COR-L47 (cell line): ENCODE measurements at places on chromosomes 3 and 15.

GRCh38 chr3:131549340-131549739 lies 46.6 kb upstream of the MRPL3 start:
- no peak for DNase-seq

DNA sequence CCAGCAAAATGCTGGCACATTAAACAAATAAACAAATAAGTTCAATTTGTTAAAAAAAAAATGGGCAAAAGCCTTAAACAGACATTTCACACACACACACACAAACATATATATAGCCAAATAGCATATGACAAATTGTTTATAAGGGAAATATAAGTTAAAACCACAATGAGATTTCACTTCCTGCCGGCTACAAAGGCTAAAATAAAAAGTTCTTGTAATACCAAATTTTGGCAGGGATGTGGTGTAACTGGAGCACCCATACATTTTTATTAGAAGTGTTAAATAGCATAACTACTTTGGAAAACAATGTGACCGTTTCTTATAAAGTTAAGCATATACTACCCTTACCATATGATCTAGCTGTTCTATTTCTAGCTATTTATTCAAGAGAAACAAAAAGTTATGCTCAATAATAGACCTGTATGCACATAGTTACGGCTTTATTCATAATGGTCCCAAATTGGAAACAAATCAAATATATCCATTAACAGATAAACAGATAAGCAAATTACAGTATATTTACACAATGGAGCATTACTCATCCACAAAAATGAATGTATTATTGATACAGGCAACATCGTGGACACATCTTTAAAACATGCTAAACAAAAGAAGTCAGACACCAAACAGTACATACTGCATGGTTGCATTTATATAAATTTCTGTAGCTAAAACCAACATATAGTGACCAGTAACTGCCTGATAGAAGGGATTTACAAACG lies 93.9 kb downstream of the EOMES start:
- DNase-seq, result no peak

DNA sequence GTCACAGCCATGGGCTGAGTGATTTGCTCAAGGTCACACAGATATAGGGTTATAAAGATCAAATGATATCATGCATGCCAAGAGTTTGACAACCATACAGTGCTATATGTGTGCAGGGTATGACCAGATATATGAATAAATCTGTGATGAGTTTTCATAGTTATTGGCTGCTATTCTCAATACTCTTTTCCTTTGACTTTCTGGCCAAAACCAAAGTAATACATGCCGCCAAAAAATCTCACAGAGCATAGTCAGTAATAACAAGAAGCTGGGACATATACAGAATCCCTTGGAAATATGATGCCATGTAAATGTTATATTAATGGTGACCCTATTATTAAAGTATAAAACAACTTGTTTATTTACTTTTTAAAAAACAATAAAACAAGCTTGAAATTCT lies 11.6 kb upstream of the TSC22D2 start:
- DNase-seq, result no peak

DNA sequence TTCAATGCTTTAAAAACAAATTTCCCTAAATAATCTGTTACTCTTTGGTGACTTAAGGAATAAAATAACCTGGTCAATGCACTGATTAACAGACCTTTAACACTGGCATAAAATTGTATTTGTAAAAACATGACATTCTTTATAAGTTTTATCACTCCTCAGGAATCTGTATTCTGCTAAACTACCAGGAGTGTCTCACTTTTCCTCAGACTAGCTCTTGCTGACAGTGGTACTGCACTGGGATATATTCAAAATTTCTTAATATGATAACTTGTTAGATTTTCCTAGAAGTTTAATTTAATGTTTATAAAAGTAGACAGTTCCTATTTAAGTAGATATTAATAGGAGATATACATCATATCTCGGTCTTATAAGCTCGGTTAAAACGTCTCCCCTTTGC lies 363.4 kb upstream of the ARHGEF26 start:
- DNase-seq, result no peak

GRCh38 chr3:57746156-57747010 lies 9.7 kb upstream of the SLMAP start:
- no peak for DNase-seq

DNA sequence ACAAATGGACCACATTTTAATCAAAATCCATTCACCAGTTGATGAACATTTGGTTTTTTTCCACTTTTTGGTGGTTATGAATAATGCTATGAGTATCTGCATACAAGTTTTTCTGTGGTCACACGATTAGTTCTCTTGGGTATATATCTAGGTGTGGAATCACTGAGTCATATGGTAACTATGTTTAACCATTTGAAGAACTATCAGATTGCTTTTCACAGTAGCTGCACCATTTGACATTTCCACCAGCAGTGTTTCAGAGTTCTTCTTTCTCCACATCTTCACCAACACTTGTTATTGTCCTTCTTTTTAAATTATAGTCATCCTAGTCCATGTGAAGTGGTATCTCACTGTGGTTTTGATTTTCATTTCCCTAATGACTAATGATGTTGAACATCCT lies 33.3 kb upstream of the ATG7 start:
- no peak for DNase-seq

- no peak for DNase-seq
Observed at GRCh38 chr3:142022381-142022780, 127.0 kb downstream of the TFDP2 start.

- no peak for DNase-seq
Observed at GRCh38 chr3:123610331-123610730, 25.5 kb upstream of the HACD2 start.

DNA sequence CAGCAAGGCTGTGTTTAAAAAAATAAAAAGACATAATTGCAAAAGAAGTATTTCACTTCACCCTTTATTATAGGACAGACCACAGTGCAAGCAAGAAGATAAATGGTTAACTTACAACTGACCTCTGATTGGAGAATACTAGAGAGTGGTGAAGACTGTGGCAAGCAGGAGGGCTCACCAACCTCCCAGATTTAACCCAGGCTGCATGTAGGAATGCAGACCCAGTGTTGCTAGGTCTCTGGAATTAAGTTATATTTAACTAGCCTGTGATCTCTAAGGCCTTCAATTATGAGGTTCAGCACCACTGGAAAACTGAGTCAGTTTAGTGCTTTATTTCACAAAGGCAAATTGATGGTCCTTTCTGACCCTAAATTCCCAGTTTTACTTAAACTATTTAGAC lies 436.6 kb downstream of the LPP start:
- DNase-seq, result no peak

DNA sequence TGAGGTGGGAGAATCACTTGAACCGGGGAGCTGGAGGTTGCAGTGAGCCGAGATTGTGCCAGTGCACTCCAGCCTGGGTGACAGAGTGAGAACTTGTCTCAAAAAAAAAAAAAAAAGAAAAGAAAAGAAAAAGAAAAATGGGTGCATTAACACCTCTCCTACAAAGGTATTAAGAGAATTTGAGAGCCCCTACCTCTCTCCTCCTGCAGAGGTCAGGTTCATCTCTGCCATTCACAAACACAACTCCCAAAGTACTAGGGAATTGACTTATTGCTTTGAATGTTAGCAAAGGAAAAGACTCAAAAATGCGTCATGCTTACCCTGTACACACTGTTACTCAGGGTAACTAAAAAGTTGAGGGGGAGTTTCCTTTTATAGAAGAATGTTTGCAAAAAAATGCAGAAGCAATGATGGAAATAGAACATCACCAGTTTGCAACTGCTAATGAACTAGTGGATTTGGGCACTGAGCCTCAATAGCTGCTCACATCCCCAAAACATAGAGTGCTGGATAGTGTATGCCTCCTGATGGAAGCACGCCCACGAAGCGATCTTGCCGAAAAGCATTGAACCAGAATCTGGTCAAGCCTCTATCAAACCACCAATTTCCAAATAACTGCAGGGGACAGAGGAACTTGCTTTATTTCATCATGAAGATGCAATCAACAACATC lies 15.5 kb upstream of the LYZL4 start:
- DNase-seq, result no peak

- DNase-seq, result no peak
Observed at GRCh38 chr15:41847206-41847605, 8.6 kb downstream of the PLA2G4B start.

- DNase-seq, result peak; percentile 91
Observed at GRCh38 chr15:65400760-65401610, 21.8 kb downstream of the IGDCC4 start.

- no peak for DNase-seq
Observed at GRCh38 chr3:130491431-130491830, 25.5 kb upstream of the COL6A6 start.

DNA sequence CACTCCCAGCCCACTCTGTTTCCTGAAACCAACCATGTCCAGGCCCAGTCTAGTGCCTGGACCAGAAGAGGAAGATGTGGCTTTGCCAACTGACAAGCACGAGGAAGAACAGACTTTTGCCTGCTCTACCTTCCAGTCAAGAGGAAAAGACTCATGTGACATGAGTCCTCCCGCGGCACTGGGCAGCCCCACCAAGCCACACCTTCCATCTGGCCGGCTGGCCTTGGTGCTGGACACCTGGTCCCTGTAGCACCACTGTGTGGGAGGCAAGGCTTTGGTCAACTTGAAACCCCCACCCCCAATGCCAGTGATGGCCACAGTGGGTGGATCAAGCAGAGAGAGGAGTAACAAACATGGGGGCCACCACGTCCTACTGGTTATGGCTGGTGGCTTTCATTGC lies 12.5 kb downstream of the CHDH start:
- no peak for DNase-seq

- no peak for DNase-seq
Observed at GRCh38 chr3:37346227-37347005, 172.0 kb upstream of the LRRFIP2 start.

GRCh38 chr15:44722011-44722410 lies 10.7 kb downstream of the B2M start:
- DNase-seq, result no peak

GRCh38 chr15:28132524-28133275 lies 33.6 kb upstream of the OCA2 start:
- DNase-seq, result no peak

DNA sequence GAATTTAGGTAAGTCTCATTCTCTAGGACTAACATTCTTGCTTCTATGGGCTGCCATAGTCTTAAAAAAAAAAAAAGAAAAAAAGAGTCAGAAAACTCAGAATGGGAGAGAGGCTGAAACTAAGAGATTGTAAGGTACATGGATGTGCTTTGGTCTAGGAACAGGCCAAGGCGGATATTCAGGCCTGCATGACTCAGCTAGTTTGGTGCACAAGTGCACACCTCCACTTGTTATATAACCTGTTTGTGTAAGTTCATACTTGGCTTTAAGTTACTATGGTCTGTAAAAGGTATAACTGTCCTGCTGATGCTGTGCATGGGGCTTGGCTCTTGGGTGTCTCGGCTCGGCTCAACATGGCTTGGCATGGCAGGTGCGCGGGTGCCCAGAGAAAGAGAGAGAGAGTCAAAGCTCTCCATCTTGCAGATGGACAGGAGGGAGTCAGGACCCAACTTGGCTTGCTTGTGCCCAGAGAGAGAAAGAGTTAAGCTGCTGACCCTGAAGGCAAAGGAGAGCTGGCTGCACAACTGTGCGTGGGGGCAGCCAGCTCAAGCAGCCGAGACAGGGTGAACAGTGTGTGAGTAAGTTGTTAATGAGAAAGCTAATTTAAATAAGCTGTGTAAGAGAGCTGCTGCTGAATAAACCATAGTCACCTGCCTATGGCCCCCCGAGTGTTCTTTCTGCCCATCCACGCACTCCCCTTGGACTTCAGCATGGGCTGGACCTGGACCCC lies 31.4 kb upstream of the CHRNB4 start:
- DNase-seq, result no peak
